Activated CD8-positive, alpha-beta memory T cell treated with anti-CD3 and anti-CD28 coated beads for 4 hours (primary cell): ENCODE measurements at places on chromosomes 11 and 22.

- no peak for DNase-seq
Measured at GRCh38 chr11:31959716-31960115, 131.2 kb upstream of the RCN1 start.

GRCh38 chr11:61844909-61845565 is 16.9 kb downstream of the FADS2 start:
- no peak for DNase-seq

GRCh38 chr22:37497062-37497599 is 10.9 kb upstream of the MFNG start:
- DNase-seq, result no peak

- no peak for DNase-seq
Measured at GRCh38 chr11:73859671-73860070, 17.0 kb downstream of the COA4 start.
